Astrocyte (in vitro differentiated cells and primary cell): ENCODE measurements at places on chromosomes 11 and 22. TPM values are rescaled to one million over a fixed set of nuclear protein-coding genes. Genes with fewer than 3 reads are reported as not detected.

DNA sequence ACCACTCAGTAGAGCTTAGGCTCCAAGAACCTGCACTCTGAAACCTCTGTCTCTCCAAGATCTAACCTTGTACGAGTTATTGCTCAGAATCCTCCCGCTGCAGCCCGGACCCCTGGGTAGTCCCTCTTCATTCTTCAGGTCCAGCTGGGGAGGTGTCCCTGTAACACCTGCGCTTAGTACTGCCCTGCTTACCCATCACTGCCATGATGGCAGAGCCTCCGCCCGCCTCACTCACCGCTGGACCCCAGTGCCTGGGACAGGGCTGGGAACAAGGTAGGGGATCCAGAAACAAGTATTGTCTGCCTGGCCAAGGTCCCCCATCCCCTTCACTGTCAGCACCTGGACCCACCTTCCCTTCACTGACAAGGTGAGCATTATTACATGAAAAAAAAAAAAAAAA is 50.3 kb downstream of the THAP12 start:
- peaks cover 6% of the 10 kb centered on the region for H3K27me3 ChIP-seq
- no peaks in the 10 kb centered on the region for H3K4me1 ChIP-seq
- no peak overlapping the region for H3K27ac ChIP-seq
- DNase-seq: no peak

GRCh38 chr11:68051191-68052136 is 12.6 kb downstream of the TCIRG1 start:
- no peak overlapping the region for H3K4me3 ChIP-seq
- peaks cover 7% of the 10 kb centered on the region for H3K4me1 ChIP-seq
- DNase-seq: no peak
- H3K27me3 ChIP-seq: no peaks in the 10 kb centered on the region
- no peaks in the 10 kb centered on the region for H3K36me3 ChIP-seq
- H3K27ac ChIP-seq: no peak overlapping the region

- H3K4me3 ChIP-seq: no peak overlapping the region
- no peaks in the 10 kb centered on the region for H3K36me3 ChIP-seq
- no peaks in the 10 kb centered on the region for H3K27me3 ChIP-seq
- DNase-seq: no peak
Observed at GRCh38 chr22:16603448-16603768, 10.8 kb upstream of the CCT8L2 start.

The DCPS gene
- 11.3 and 14.0 TPM in 2 replicates for total RNA-seq

The TRIM22 gene
- 167 and 205 TPM in 2 replicates for total RNA-seq

The BAIAP2L2 gene
- total RNA-seq: 0.54 and 0.94 TPM in 2 replicates
